Right ventricle myocardium superior (tissue), 1 donor: ENCODE measurements at places on chromosomes 13 and 19. TPM values are rescaled to one million over a fixed set of nuclear protein-coding genes. Genes with fewer than 3 reads are reported as not detected.
A peak's percentile ranks its signal among the peaks of the same experiment; 100 is the strongest.

GRCh38 chr19:33683881-33684537 lies 62.3 kb downstream of the CHST8 start:
- no peak for DNase-seq

GRCh38 chr19:3322199-3322978 lies 44.0 kb upstream of the NFIC start:
- DNase-seq: no peak

- DNase-seq: no peak
Observed at GRCh38 chr13:59931621-59932020, 232.1 kb downstream of the DIAPH3 start.

Gene SLC25A23
- 87.0 TPM for total RNA-seq

Gene ZNF101
- total RNA-seq: 2.9 TPM

GRCh38 chr13:32791545-32792172 lies 205.4 kb downstream of the PDS5B start:
- DNase-seq: no peak

DNA sequence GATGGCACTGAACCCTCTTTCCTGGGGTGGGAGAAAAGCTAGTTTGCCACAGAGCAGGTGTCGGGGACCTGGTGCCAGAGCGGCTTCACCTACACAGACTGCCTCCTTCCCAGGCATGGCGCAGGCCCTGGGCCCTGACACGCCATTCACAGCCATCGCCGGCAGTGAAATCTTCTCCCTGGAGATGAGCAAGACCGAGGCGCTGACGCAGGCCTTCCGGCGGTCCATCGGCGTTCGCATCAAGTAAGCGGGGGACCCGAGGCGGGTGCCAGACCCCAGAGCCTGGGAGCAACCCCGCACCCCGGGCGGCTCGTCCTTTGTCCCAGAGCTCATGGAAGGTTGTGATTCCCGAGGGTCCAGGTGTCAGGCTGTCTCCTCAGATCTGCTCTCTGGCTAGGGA lies 10.0 kb downstream of the LHB start:
- DNase-seq: no peak

DNA sequence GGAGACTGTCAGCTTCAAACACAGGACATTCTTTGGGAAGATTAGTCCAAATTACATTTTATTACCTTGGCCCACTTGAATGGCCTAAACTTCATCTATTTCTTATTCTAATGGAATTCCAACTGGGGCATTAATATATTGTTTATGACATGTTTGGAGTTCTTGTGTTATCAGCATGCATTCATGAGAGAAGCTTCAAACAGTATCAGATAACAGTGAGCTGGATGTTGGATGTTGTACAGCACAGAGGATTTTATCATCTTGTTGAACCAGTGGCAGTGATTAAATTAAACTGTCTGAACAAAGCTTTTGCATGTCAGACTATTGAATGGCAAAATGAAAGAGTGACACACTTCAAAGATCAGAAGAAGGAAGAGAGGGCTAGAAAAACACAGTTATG lies 50.0 kb downstream of the MZT1 start:
- no peak for DNase-seq

DNA sequence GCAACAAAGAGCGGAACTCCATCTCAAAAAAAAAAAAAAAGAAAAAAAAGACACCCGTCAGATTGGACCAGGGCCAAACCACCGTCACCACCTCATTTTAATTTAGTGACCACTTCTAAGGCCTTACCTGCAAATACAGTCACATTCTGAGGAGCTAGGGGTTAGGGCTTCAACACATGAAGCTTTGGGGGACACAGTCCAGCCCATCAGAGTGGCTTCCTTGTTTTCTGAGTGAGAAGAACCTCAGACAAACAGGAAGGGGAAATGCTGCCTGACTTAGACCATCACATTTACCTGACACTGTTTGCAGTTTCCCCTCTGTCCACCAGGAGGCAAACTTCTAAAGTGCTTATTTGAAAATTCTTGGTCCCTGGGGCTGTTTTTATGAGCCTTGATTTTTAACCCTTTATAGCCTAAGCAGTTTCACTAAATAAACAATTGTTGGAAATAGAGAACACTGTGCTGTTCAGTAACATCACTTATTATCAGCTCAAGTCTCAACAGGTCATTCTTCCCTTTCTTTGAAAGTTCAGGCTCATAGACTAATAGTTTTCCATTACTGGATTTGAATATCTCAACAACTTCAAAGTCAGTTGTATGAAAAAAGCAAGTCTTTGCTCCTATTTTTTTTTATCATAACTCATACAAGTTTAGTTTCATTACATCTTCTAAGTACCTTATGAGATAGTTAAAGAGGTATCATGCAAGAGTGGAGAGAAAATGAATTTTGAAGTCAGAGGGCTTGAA lies 74.9 kb upstream of the WASF3 start:
- DNase-seq: no peak

- DNase-seq: no peak
Observed at GRCh38 chr13:110299283-110299840, 7.6 kb downstream of the COL4A1 start.

DNA sequence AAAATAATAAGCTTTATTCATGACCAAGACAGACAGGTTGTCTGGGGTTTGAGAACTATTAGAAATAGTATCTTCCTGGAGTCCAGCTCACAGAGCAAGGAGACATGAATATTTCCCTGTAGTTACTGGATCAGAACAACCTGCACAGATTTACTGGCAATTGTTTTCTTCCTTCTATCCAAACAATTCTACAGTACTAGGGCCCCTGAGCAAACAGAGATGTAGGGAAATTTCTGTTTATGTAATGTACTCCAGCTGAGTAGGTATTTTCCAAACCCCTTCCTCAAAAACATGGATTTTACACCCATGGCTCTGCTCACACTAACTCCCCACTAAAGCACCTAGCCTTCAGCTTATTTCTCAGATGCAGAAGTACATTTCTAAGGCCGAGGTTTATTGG lies 557.6 kb downstream of the GPC6 start:
- DNase-seq: no peak

DNA sequence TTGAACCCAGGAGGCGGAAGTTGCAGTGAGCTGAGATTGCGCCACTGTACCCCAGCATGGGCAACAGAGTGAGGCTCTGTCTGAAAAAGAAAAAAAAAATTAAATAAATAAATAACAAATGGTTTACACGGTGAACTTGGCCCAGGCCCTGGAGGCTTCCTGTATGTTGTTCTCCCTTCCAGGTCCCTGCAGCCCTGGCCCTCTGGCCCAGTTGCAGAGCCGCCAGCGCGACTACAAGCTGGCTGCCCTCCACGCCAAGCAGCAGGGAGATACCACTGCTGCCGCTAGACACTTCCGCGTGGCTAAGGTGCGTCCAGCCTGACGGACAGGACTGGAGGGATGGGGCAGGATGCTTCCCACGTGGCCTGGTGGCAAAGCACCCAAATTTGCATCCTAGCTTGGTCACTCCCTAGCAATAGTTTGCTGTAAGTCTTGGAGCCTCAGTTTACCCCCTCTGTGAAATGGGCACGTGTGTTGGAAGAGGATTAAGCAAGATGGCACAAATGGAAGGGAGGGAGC lies 11.9 kb downstream of the CC2D1A start:
- DNase-seq: no peak

DNA sequence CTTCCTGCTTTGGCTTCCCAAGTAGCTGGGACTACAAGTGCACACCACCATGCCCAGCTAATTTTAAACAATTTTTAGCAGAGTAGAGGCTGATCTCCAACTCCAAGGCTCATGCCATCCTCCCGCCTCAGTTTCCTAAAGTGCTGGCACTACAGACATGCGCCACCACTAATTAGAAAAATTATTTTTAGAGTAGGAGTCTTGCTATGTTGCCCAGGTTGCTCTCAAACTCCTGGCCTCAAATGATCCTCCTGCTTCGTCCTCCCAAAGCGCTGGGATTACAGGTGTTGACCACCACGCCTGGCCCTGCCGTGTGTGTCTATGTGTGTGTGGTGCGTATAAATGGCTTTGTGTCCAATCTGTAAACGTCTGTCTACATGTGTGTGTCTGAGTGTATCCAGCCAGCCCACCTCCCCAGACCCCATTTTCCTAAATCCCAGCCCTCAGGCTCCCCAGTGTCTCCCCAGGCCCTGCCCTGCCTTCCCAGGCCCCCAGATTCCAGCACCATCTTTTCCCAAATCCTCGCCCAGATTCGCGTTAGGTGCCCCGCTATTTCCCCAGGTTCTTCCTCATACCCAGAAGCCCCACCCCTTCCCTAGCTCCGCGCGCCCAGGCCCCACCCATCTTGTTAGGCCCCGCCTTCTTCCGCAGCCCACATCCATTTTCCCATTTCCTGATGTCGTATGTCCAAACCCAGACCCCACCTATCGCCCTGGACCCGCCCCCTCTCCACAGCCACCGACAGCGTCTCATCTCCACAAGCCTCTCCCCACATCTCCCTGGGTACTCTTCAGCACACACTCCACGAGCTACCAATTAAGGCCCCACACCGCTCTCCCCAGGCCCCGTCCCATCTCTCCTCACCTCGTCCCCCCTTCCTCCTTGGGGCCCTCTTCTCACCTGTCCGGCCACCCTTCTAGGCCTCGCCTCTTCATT lies 24.9 kb downstream of the SLC8A2 start:
- no peak for DNase-seq

Gene KIRREL2
- total RNA-seq: not detected

DNA sequence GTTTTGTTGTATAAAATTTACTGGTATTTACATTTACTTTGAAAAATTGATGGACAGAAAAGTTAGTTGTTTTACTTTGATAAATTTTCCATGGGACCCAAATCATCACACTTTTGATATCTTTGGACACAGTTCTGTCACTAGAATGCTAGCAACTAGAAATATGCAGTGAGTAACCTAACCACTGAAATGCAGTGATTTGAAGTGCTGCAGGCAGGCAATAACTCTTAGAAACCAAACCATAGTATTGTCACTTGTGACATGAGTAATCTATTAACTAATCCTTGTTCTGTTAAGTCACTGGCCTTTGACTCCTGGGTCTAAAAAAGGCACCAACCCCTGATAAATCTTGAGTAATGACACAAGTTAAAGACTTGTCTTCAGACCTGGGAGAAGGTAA lies 620.0 kb upstream of the ATXN8OS start:
- no peak for DNase-seq

DNA sequence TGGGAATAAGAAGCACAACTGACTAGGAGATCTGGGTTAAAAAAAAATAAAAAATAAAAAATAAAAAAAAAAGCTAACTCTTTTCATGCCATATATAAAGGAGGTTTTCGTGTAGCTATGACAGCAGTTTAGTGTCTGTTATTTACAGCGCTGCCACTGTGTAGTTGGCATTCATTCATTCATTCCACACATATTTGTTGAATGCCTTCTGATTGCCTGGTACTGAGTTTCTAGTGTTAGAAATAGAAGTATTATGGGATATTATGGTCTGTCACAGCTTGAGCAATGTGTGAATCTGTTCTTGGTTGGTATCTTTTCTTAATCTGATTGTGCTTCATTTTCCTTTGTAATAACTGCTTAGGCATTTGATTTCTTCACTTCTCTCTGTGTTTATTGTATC lies 237.4 kb downstream of the NBEA start:
- DNase-seq: no peak

- no peak for DNase-seq
Observed at GRCh38 chr19:46404753-46405468, 8.5 kb downstream of the CCDC8 start.

- DNase-seq: no peak
Observed at GRCh38 chr13:41633776-41634175, 176.4 kb downstream of the RGCC start.

DNA sequence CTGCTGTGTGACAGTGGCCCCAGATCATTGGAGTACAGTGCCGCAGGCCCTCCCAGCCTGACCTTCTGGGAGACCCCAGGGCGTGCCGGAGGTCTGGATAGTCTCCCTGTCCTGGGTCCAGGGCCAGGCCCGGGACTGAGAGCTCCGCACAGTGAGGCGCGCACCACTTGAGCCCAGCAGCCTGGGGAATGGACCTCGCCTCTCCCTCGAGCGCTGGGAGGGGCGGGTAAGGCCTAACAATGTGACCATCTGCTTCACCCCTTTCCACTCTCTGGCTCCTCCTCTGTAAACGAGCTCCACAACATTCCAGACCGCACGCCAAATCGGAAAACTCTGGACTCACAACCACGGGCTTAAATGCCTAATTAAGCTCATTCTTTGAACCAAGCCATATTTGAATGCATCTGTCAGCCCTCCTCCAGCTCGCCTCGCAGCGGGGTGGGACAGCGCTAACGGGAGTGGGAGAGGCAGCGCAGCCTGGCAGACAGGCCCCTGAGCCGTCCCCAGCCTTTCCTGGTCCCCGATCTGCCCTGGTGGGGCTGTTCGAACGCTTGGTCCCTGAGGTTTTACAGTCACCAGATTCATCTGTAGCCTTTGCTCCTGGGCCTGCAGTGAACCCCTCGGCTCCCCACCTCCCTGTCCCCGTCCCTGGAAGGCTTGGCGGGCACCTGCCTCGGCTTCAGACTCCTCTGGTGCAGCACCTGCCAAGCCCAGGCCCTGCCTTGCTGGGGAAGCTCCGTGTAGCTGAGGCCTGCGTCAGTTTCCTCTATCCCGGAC lies 120.7 kb upstream of the VSTM2B start:
- no peak for DNase-seq

Gene OR4F17
- total RNA-seq: not detected

DNA sequence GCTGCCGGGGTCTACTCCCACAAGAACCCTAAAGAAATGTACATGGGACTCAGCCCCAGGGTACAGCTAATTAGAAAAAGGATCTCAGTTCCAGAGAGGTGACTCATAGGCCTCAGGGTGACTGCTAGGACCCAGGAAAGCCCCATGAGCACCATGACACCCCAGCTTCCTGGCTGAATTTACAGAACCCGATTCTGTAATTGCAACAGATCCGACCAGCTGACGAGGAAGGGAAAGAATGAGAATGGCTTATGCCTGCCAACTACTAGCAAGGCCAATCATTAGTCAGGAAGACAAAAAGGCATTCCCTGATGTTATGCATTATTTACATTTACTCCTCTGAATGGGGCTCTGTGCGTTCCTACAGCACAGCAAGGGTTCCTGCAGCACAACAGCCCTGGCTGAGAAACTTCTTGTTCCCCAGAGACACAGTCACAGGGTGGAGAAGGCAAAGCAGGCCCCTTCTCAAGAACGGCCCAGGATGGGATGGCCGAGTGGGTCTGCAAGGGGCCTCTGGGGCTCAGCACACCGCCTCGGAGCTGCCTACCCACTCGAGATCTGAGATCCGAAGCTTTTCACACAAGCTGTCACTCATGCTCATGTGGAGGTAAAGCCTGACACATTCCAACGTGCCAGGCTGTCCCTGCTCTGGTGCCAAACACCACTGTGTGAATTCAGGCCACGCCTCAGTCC lies 27.2 kb downstream of the PBX4 start:
- DNase-seq: no peak

DNA sequence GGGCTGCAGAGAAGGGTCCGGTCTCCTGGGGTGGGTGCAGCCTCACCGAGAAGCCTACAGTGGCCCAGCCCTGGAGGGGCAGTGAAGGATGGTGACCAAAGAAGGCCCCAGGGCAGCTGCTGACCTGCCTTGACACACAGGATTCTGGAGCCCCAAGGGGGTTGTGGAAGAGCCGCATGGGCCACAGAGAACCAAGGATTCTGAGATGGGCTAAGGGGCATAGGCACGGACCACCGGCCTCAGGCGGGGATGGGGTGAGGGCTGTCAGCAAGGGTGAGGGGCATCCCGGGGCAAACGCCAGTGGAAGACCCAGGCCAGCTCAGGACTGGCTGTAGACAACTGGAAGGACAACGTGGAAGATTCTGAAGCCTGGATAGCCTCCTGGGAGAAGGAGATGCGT lies 151.6 kb downstream of the TEX29 start:
- no peak for DNase-seq

- DNase-seq: peak; percentile 71
Observed at GRCh38 chr19:55283548-55284377, at the start of gene BRSK1. Gene BRSK1, plus strand, starts transcription at chr19:55283997. Its CDS starts 446 bp downstream, at chr19:55284443.

Gene FSD1
- not detected for total RNA-seq

GRCh38 chr19:14271840-14272239 lies 65.9 kb upstream of the ADGRL1 start:
- no peak for DNase-seq
